Osteocyte (in vitro differentiated cells): ENCODE measurements at places on chromosomes 2 and 18. TPM values are rescaled to one million over a fixed set of nuclear protein-coding genes. Genes with fewer than 3 reads are reported as not detected.

DNA sequence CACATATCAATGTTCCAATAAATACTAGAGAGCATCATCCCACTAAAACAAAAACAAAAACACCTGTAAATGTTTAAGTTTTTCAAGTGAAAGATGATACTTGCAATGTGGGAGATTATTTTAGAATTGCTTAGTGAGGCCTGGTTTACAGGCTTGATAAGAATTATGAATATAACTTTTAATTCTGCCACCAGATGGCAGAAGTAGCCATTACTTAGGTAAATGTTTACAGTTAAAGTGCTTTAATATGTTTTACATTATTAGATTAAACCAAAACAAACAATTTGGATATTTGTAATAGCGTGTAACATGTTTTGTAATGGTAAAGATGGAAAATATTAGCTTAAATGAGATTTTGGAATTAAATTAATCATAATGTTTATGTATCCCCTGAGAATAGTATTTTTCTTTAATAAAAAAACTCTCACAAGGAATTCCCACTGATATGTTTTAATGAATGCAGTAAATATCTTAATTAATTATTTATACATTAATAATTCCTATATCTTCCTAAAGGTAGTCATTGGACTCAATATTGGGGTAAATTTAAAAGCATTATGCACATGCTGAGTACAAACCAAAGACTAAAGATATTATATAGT, 522.0 kb downstream of the SPAG16 start:
- no peak for DNase-seq

Gene ANKAR
- total RNA-seq = 5.7 and 6.0 TPM in 2 replicates

DNA sequence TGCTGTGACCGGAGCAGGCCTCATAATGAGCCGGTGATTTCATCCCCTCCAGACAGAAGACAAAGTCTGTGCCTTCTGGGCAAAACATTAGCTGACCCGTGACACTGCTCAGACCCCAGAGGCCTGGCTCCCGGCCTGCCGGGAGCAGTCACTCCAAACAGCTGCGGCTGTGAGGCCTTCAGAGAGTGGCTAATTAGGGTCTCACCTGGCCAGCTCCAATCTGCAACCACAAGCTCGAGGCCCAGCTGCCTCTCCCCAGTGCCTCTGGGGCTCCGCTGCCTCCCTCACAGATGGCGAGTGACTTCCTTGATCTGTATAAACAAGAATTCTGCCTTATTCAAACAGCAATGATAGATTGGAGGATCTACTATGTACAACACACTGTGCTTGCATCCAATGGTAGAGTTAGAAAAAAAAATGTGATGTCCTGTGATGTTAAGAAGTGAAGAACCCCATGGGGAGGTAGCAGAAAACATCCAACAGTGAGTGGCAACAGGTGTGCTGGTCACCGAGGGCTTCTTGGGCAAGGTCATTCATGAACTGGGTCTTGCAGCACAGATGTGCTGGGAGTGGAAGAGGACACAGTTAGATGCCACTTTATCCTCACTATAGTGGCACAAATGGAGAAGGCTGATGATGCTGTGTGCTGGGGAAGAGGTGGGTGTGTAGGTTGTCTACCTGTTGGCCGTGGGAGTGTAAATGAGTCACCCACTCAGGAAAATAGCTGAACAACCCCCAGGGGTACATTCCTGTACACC, 98.2 kb upstream of the ASAP2 start:
- no peak for DNase-seq

GRCh38 chr2:27496357-27497287, at the start of gene GCKR:
TSS of gene GCKR (plus strand) at chr2:27496839. CDS start at chr2:27496905, 66 bp downstream.
- no peak for DNase-seq

GRCh38 chr18:10604182-10604581, 78.4 kb downstream of the NAPG start:
- no peak for DNase-seq

Gene KIAA2012
- total RNA-seq = not detected in 2 replicates

Gene SLC4A5
- 1.6 and 2.3 TPM in 2 replicates for total RNA-seq

DNA sequence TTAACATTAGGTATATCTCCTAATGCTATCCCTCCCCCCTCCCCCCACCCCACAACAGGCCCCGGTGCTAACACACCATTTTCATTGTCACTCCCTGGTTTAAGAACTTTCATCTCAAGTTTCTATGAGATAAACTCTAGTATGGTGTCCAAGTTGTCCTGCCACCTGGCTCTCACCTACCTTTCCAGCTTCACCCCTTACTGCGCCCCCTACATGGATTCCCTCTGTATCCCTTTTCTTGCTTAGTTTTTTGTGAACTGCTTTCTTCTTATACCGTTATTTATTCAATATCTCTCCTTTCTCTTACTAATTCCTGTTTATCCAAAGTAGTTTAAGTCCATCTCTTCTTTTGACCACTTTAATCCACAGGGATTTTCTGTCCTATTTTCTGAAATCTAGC, 15.2 kb downstream of the EML4 start:
- DNase-seq = no peak

GRCh38 chr18:8707556-8708300, 2.4 kb downstream of the MTCL1 start:
- DNase-seq = peak; percentile 53

DNA sequence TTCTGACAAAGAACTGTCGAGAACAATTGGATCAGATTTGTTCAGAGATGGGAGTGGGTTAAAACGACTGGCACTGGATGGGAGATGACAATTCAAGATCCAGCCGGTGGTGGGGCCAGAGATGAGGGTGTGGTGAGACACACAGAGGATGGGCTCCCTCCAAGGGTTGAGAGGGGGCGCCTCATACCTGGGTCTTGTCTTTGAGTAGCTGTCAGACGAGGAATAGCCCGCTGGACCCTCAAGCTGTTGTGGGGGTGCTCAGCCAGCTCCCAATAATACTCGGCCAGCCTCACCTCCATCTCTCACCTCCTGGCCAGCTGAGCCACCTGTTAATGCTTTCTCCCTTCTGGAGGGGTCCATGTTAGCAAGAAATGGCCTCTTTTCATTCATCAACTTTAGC, 14.0 kb downstream of the INPP5D start:
- no peak for DNase-seq

Gene DTNA
- total RNA-seq = 6.2 and 7.1 TPM in 2 replicates

Gene EMILIN2
- total RNA-seq = 2.2 and 2.8 TPM in 2 replicates

Gene KIF3C
- 29.7 TPM in 2 replicates for total RNA-seq

DNA sequence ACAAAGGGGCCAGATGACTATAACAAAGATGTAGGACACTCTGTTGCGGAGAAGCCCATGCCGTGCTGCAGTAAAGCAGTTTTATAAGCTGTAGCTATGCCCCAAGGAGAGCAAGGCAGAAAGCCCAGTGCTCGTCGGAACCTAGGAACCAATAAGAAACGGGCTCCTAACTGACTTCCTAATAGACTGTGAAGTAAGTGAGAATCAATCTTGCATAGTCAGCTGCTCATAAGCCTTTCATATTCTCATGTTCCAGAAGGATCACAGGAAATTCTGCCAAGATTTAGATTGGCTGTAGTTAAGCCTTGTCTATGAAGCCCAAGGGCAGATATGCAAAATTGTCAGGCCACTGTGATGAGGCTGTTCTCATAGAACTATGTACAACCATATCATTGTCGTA, 98.4 kb downstream of the RTTN start:
- DNase-seq = no peak
